ENCODE measurements at places on chromosomes 12 and 14.

DNA sequence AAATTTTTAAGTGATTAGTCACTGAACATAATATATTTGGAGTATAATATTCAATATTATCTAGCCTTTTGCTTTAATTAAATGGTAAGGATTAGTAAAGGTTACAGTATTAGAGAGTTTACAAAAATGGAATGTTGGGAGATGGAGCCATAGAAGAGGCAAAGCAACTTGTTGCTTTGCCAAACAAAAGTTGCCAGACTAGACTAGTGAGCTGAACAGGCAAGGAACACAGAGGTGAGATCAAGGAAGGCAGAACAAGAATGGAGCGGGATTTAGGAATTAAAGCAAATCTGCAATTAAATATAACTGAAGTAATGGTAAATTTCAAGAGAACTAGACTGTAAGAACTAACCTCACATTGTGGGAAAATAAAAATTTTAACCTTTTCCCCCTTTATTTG, 5.1 kb downstream of the ARF6 start:
- no peak for DNase-seq

- DNase-seq, result no peak
Observed at GRCh38 chr12:26741584-26742227, 91.3 kb downstream of the ITPR2 start.

DNA sequence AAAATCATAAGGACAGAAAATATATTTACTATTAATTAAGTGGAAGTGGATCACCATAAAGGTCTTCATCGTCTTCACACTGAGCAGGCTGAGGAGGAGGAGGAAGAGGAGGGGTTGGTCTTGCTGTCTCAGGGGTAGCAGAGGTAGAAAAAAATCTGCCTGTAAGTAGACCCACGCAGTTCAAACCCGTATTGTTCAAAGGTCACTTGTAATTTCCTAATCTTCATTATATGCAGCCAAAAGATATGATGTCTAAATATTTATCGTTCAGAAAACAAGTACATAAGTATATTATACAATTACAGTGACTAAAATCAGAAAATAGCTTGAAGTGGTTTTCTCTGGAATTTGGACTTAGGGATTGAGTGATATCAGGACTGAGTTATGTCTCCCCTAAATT, 72.1 kb downstream of the GTF2A1 start:
- DNase-seq, result no peak

DNA sequence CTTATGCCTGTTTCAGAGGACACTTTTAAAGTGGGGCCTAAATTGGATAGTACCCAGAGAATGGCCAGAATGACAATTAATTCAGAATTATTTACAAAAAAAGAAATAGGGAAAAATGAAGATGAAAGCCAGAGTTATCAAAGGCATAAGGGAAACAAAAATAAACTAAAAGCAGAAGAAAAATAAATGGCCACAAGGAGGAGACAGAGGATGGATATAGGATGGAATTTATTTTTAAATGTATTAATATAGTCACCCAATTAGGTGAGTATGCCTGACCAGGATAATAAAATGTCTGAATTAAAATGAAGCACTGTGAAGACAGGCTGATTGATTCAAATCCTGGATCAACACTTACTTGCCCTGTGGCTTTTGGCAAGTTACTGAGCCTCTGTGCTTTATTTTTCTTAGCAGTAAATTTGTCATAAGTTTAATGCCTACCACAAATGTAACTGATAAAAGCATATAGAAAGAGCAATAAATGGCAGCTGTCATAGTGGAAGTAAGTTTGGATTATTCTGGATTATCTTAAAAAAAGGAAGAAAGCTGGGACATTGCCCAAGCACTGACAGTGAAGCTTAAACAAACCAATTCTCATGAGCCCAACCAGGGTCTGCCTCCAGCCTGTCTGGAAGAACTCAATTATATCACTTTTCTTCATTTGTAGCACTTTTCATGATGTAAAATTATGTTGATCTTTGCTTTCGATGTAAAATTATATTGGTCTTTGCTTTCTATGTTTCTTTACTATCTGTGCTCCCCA, 3.5 kb downstream of the CLEC9A start:
- no peak for DNase-seq

GRCh38 chr12:5017638-5018348, 25.9 kb upstream of the KCNA5 start:
- no peak for DNase-seq

DNA sequence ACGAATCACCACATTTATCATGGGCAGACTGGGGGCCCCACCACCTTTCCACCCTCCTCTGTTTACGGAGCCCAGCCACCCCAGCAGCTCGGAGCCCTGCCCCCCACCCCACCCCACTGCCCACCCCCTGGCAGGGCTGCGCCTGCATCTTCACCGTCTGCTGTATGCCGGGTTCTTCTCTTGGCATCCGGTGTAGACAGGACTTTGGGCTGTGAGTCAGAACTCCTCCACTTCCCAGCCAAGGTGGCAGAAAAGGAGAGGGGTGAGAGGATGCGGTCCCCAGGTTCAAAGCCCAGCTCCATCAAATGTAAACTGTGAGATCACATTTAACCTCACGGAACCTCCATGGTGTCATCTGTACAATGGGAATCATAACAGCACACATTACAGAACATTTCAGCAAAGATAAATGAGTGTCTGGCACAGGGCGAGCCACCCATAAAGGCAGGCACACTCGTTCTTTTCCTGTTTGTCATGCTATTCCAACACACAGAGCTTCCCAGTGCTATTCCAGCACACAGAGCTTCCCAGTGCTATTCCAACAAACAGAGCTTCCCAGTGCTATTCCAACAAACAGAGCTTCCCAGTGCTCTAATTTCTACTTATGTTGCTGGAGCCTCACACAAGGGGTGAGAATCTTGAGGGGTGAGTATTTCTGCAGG, 292.7 kb upstream of the RTL1 start:
- no peak for DNase-seq

DNA sequence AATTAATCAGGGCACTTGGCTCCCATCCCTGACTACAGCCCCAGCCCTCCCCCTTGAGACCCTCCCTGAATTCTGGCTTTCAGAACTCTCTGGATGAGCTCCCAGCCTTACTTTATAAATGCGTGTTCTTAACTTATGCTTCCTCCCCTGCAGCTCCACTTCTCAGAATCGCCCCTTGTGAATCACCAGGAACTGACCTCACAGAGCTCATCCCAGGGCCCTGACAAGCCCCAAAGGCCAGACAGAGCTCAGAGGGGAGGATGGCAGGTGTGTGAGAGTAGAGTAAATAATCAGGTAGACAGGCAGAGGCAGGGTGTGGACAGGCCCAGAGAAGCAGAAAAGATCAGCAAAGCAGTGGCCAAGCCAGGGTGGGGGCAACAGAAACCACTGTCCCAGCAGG, 68.2 kb upstream of the FOXN3 start:
- DNase-seq, result no peak

DNA sequence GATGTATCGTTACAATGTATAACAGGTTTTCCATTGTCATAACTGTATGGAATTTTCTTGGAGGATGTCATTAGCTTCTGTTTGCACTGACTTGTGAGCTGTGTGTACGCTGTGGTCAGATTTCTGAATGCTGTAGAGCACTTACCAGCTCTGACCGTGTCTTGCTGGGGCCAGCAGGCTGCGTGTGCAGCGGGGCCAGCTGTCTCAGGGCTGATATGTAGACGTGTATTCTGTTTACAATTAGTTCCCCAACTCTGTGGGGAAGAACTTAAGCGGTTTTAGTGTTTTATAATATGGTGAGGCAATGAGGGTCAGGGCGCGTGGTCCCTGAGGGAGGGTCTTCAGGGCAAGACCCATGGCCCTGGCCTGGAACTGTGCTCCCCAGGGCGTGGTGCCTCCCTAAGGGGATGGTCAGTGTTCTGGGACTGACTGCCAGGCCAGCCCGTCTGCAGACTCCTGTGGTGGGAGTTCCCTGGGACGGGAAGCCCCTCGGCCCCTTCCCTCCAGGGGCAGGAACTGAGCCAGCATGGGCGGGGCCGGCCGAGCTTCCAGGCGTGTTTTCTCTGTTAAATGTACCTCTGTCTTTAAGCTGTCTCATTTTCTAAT, 18.7 kb downstream of the XRCC3 start:
- DNase-seq, result no peak

All from stimulated activated CD4-positive, alpha-beta T cell treated with anti-CD3 and anti-CD28 coated beads, Interleukin-15, amount 100 ng/mL, for 48 hours (primary cell).